ENCODE measurements at places on chromosomes 12 and 14. TPM values are rescaled to one million over a fixed set of nuclear protein-coding genes. Genes with fewer than 3 reads are reported as not detected.

DNA sequence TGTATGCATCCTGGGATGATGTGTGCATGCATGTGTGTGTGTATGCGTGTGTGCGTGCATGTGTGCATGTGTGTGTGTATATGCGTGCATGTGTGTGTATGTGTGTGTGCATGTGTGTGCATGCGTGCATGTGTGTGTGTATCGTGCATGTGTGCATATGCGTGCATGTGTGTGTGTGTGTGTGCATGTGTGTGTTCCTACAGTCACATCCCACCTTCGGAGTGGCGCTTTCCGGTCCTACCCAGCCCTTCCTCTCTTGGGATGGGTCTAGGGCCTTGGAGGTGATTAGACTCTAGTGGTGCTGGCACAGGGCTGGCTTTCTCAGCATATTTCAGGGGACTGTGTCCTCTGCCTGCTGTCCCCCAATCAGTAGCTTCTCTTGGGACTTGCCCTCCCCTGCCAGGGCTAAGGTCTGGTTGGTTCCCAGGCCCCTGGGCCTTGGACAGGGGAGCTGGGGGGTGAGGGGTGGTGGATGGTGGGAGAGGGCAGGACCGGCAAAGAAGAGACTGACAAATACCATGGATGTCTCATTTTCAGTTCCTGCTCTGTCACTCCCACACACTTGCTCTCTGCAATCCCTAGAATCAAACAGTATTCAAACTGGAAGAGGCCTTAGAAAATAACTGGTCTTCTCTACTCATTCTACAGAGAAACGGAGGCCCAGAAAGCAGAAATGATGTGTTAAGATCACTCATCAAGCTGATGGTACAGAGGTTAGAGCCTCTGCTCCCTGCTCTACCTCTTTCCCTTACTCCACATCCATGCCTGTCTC lies 21.9 kb upstream of the FAIM2 start:
- no peak for DNase-seq
- H3K4me1 ChIP-seq, result peaks cover 2% of the 10 kb centered on the region
- no peaks in the 10 kb centered on the region for H3K36me3 ChIP-seq
- no peak overlapping the region for H3K27ac ChIP-seq
- no peak overlapping the region for H3K4me3 ChIP-seq

The HOXC6 gene
- total RNA-seq, result not detected

GRCh38 chr14:99870617-99871016 lies 77.4 kb downstream of the EML1 start:
- no peaks in the 10 kb centered on the region for H3K36me3 ChIP-seq
- peaks cover 28% of the 10 kb centered on the region for H3K27me3 ChIP-seq
- H3K27ac ChIP-seq, result no peak overlapping the region
- no peaks in the 10 kb centered on the region for H3K4me1 ChIP-seq
- no peak overlapping the region for H3K4me3 ChIP-seq
- no peak for DNase-seq

The NPAS3 gene
- total RNA-seq, result not detected

- no peak overlapping the region for H3K27ac ChIP-seq
- DNase-seq, result no peak
- no peak overlapping the region for H3K4me3 ChIP-seq
Measured at GRCh38 chr14:36834293-36834692, 172.6 kb downstream of the PAX9 start.

The LRRK2 gene
- total RNA-seq, result 0.76 TPM

GRCh38 chr14:61381553-61381952 lies 60.2 kb downstream of the PRKCH start:
- H3K27me3 ChIP-seq, result no peaks in the 10 kb centered on the region
- DNase-seq, result peak; percentile 37
- H3K4me3 ChIP-seq, result peak overlapping the region; percentile 54
- peaks cover 53% of the 10 kb centered on the region for H3K36me3 ChIP-seq

Measured in activated CD8-positive, alpha-beta T cell treated with anti-CD3 and anti-CD28 coated beads for 36 hours (primary cell).